CD4-positive, CD25-positive, alpha-beta regulatory T cell (primary cell): ENCODE measurements at places on chromosomes 11 and 22. TPM values are rescaled to one million over a fixed set of nuclear protein-coding genes. Genes with fewer than 3 reads are reported as not detected.

GAB4 gene
- not detected for polyA plus RNA-seq

GRCh38 chr11:2434506-2435255, 9.6 kb downstream of the TRPM5 start:
- no peaks in the 10 kb centered on the region for H3K4me1 ChIP-seq
- no peaks in the 10 kb centered on the region for H3K36me3 ChIP-seq
- H3K4me3 ChIP-seq, result no peak overlapping the region
- H3K27ac ChIP-seq, result no peak overlapping the region

DNA sequence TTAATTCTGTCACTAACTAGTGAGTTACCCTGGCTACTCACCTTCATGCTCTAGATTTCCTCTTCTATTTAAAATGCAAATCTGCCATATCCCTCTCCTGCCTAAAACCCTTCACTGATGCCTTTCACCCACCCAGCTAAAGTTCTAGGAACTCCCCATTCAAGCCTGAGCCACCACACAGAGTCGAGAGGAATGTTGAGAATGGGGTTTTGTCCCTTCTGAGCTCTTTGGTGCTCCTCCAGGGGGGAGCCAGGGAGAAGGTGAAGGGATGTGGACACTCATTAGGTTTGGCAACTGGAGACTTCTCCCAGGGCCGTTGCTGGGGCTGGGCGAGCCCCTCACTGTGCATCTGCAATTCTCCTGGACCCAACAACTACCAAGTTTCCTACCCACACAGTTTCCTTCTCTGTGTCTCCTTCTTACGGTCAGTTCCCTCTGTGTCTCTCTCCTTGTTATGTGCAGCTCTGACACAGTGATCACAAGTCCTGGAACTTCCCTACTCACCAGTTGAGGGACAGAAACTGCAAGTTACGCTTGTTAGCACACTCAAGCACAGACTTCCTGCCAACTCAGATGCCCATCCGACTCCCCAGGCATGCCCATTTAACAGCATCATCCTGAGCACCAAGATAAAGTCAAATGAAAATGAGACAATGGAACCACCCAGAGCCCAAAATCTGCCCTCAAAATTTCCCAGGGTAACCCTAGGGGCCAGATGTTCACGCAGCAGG, 6.5 kb upstream of the IL10RA start:
- DNase-seq, result no peak
- peak overlapping the region; percentile 65 for H3K27ac ChIP-seq
- peak overlapping the region; percentile 60 for H3K4me3 ChIP-seq
- H3K27me3 ChIP-seq, result no peaks in the 10 kb centered on the region
- H3K4me1 ChIP-seq, result peaks cover 66% of the 10 kb centered on the region

- H3K27me3 ChIP-seq, result peaks cover 6% of the 10 kb centered on the region
- no peak overlapping the region for H3K4me3 ChIP-seq
- no peak overlapping the region for H3K27ac ChIP-seq
- DNase-seq, result no peak
- no peaks in the 10 kb centered on the region for H3K4me1 ChIP-seq
- no peaks in the 10 kb centered on the region for H3K36me3 ChIP-seq
Measured at GRCh38 chr11:6889835-6890234, 2.5 kb downstream of the OR2D2 start.

DNA sequence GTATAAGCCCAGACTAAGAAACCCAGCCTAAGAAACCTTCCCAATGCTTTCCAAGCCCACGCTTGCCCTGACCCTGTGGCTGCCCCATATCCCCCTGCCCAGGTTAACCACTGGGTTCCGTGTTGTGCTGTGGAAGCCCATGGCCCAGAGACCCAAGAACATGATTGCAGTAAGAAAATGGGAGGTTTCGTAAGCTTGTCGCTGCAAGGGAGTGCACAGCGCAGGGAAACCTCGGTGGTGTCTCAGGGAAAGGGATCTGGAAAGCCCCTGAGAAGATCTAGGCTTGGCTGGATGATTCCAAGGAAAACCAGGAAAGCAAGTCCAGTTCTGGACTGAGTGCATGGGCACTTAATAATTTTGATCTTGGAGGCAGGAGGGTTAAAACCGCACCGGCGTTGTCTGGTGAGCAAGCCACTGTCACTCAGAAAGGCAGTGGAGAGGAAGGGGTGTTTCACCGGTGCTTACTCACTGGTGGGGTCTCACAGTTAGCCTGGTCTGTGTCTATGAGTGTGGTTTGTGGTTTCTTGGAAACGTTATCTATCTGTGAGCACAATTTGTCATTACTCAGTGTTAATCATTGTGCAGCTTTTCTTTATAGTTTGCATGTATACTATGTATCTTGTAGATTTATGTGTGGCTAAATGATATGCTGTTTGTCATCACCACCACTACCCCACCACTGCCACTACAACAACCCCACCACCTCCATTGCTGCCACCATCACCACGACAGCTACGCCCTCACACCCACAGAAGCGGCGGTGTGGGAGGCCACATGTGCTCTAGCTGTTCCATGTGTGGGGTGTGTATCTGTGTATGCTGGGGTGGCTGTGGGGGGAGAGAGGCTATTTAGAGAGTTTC, 53.3 kb upstream of the PRDM11 start:
- H3K27ac ChIP-seq, result no peak overlapping the region
- H3K36me3 ChIP-seq, result no peaks in the 10 kb centered on the region
- no peak for DNase-seq
- peaks cover 2% of the 10 kb centered on the region for H3K27me3 ChIP-seq

TTC9C gene
- 35.2 TPM for polyA plus RNA-seq

APOA5 gene
- not detected for polyA plus RNA-seq

ADAMTS15 gene
- polyA plus RNA-seq, result not detected

GRCh38 chr22:30474121-30474520, 2.3 kb upstream of the SEC14L3 start:
- H3K36me3 ChIP-seq, result no peaks in the 10 kb centered on the region
- peaks cover 4% of the 10 kb centered on the region for H3K27me3 ChIP-seq
- no peak for DNase-seq
- no peak overlapping the region for H3K27ac ChIP-seq
- H3K4me1 ChIP-seq, result no peaks in the 10 kb centered on the region

DNA sequence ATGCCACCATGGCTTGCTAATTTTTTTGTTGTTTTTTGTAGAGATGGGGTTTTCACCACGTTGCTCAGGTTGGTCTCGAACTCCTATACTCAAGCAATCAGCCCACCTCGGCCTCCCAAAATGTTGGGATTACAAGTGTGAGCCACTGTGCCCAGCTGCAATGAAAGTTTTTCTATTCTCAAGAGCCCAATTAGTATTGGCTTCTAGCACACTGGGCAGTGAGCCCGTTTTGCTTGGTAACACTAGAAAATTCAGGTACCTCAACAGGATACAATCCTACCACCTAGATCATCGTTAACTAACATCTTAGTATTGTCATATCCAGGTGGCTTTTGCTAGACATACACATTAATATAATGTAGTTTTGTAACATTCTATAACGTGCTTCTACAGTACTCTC, 19.0 kb downstream of the SEC14L3 start:
- no peaks in the 10 kb centered on the region for H3K4me1 ChIP-seq
- no peak for DNase-seq
- no peaks in the 10 kb centered on the region for H3K27me3 ChIP-seq
- no peak overlapping the region for H3K27ac ChIP-seq
- no peaks in the 10 kb centered on the region for H3K36me3 ChIP-seq
- no peak overlapping the region for H3K4me3 ChIP-seq

DDI1 gene
- polyA plus RNA-seq, result not detected

DNA sequence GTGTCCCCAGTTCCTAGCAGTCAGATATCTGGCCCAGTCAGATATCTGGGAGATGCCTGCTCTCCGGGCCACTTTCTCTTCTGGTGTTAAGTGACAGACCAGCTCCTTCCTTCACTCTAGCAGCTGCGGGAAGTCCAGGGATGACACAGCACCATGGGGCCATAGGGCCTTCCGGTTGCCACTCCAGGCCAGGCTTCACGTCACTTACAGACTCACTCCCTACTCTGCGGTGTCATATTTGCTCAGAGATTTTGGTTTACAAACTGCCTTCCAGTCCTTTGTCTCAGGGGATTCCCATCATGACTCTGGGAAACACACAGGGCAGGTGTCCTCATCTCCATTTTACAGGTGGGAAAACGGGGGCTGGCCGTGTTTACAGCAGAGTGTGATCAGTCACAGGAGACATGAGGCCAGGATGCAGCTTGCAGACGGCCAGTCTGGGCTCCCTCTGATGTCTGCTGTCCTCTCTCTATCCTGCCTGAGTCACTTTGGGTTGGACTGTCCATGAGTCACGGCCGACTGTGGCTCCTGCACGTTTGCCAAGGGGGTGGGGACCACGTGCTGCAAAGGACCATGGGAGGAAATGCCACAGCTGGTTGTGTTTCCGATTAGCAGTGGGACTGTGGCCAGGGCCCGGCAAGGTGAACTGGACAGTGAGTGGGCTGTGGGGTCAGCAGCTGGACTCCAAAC, 8.2 kb upstream of the TBC1D22A start:
- no peaks in the 10 kb centered on the region for H3K27me3 ChIP-seq
- no peak overlapping the region for H3K4me3 ChIP-seq
- H3K36me3 ChIP-seq, result no peaks in the 10 kb centered on the region

DNA sequence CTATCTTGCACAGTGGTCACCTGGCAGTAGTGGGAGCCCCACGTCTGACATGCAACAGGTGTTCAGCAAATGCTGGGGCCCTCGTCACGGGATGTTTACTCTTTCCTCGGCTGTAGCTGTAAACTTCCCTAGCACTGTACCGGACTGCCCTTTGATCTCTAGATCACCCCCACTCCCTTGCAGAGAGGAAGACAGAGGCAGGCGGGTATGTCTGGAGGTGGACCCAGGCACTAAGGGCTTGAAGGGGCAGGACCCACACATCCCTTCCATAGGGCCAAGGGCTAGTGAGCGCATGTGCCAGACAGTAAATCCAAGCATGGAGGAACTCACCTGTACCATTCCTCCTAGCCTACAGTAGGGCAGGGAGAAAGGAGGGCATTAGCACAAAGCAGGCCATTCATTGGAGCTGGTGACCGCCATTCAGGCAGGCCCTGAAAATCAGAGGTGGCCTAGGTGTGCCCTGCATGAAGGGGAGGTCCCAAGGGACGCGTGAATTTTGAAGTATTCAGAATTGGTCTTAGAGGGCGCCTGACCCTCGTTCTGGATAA, 1.9 kb upstream of the SMTN start:
- no peak for DNase-seq
- no peaks in the 10 kb centered on the region for H3K36me3 ChIP-seq
- no peaks in the 10 kb centered on the region for H3K27me3 ChIP-seq
- H3K4me1 ChIP-seq, result peaks cover 28% of the 10 kb centered on the region

MRGPRG gene
- not detected for polyA plus RNA-seq

SMTNL1 gene
- not detected for polyA plus RNA-seq

DNA sequence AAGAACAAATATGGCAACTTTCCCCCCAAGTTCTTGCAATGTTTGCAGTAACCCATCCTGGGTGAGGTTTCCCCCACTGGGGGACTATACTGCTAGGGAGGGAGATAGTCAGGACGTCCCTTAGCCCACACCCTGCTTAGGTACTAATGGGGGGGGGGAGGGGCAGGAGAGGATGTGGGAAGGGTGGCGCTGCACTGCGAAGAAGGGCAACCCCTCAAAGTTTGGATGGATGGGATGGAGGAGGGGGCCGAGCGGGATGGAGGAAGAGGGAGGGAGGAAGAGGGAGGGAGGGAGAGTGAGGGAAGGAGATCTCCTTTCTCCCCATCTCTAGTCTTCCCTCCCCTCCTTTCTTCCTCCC, 100.6 kb upstream of the HSD17B12 start:
- no peak for DNase-seq
- H3K27me3 ChIP-seq, result peaks cover 40% of the 10 kb centered on the region
- peaks cover 23% of the 10 kb centered on the region for H3K4me1 ChIP-seq
- no peak overlapping the region for H3K27ac ChIP-seq
- no peaks in the 10 kb centered on the region for H3K36me3 ChIP-seq

- no peaks in the 10 kb centered on the region for H3K36me3 ChIP-seq
- DNase-seq, result no peak
- H3K27ac ChIP-seq, result no peak overlapping the region
- no peak overlapping the region for H3K4me3 ChIP-seq
- H3K27me3 ChIP-seq, result no peaks in the 10 kb centered on the region
Measured at GRCh38 chr22:48135592-48135991, 1373.1 kb downstream of the TBC1D22A start.

DNA sequence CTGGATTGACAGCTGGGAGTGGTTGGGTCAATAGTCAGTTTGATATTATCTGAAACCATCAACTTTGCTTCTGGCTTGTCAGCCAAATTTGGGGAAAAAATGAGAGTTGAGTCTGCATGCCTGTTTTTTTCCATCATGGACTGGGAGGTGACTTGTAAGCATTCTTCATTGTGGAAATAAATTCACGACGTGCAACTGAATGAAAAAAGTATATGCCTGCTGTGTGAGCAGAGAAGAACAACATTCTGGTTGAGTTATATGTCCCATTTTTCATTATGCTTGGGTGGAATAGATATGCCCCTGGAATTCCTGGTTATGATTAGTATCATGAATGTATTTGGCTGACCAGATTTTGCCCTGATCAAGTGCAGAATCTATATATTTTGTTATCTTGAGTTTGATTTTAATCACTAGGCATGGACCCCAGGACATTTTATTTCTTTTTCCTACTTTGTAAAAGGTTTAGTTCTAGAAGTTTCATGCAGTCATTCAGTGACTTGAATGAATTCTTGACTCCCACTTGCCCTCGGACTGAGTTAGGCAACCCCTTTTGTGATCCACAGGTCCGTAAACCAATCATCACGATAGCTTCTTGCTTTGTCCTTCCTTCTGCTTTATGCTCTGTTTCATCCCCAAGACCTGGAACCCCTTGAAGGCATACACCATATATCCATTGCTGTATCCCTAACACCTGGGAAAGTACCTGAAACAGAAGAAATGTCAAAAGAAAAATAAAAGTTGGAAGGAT, 205.8 kb downstream of the NAV2 start:
- H3K4me1 ChIP-seq, result no peaks in the 10 kb centered on the region
- H3K27me3 ChIP-seq, result peaks cover 3% of the 10 kb centered on the region
- H3K27ac ChIP-seq, result no peak overlapping the region
- H3K4me3 ChIP-seq, result no peak overlapping the region
- DNase-seq, result no peak
- H3K36me3 ChIP-seq, result no peaks in the 10 kb centered on the region

- no peak overlapping the region for H3K27ac ChIP-seq
- H3K4me1 ChIP-seq, result no peaks in the 10 kb centered on the region
- no peaks in the 10 kb centered on the region for H3K36me3 ChIP-seq
- no peak for DNase-seq
- H3K4me3 ChIP-seq, result no peak overlapping the region
Measured at GRCh38 chr11:110818032-110818687, 105.9 kb upstream of the ARHGAP20 start.

- H3K4me1 ChIP-seq, result no peaks in the 10 kb centered on the region
- no peaks in the 10 kb centered on the region for H3K36me3 ChIP-seq
- H3K4me3 ChIP-seq, result no peak overlapping the region
- peaks cover 7% of the 10 kb centered on the region for H3K27me3 ChIP-seq
- H3K27ac ChIP-seq, result no peak overlapping the region
Measured at GRCh38 chr22:20661473-20661872, 112.4 kb upstream of the SERPIND1 start.

GRCh38 chr22:37601540-37602442, 6.8 kb upstream of the GGA1 start:
- H3K27ac ChIP-seq, result no peak overlapping the region
- H3K27me3 ChIP-seq, result no peaks in the 10 kb centered on the region

DNA sequence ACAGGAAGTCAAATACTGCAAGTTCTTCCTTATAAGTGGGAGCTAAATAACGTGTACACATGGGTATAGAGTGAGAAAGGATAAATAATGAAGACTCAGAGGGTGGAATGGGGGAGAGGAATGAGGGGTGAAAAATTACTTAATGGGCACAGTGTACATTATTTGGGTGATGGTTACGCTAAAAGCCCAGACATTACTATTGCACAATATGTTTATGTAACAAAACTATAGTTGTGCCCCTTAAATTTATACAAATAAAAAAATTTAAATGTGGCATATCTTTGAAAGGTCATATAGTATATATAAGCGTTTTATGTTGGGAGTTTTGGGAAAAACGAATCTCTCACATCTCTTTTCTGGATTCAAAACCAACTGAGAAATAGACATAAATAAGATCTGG, 96.1 kb downstream of the KIF18A start:
- H3K27me3 ChIP-seq, result no peaks in the 10 kb centered on the region
- no peaks in the 10 kb centered on the region for H3K36me3 ChIP-seq
- DNase-seq, result no peak
- no peaks in the 10 kb centered on the region for H3K4me1 ChIP-seq
- H3K27ac ChIP-seq, result no peak overlapping the region
